ENCODE measurements at places on chromosomes 5 and 9.

DNA sequence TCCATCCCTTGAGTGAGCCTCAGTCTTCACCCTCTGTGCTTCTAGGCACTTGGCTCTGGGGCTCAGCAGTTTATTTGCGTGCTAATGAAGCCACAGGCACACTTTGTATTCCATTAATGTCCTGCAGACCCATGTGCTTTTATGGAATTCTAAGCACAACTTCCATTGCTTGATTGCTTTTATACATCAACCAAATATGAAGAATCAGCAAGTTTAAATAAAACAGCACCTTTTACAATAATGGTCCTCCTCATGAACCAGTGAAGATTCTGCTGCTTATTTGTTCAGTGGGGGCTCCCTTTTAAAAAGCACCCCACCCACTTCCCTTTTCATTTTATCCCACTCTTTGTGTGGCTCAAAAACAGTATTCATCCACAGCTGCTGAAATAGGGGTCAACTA is 60.2 kb downstream of the DCP2 start:
- no peak for DNase-seq

- no peak for DNase-seq
Observed at GRCh38 chr5:170393235-170393634, 4.1 kb upstream of the KCNMB1 start.

DNA sequence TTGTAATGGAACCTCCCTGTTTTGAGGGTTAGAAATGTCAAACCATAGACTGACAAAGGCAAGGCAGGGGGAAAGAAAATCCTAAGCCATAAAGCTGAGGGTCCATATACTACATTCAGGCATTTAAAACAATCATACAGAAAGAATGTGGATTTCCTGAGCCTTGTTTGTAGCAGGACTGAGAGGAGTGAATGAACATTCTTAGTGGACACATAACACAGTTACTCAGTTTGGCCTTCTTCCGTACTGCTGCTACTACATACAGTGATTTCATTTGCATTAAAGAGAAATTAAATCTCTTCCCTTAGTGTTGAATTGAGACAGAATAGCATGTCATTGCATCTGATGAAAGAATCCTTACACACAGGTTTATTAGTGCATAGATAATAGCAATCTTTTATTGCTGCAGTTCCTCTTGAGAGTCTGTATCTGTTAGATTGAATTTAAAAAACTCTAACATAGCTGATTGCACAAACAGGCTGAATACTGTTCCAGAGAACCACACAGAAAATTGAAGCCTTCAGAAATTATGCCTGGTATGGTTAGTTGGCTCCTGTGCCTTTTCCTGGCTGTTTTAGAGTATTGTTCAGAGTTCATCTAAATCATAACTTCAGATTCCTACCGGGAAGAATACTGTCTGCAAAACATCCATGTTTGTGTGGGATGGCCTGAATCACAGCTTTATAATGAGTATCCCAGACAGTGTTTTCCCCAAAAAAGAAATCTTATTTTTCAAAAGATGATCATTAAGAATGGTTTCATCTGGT is 2.0 kb upstream of the MTX3 start:
- no peak for DNase-seq

DNA sequence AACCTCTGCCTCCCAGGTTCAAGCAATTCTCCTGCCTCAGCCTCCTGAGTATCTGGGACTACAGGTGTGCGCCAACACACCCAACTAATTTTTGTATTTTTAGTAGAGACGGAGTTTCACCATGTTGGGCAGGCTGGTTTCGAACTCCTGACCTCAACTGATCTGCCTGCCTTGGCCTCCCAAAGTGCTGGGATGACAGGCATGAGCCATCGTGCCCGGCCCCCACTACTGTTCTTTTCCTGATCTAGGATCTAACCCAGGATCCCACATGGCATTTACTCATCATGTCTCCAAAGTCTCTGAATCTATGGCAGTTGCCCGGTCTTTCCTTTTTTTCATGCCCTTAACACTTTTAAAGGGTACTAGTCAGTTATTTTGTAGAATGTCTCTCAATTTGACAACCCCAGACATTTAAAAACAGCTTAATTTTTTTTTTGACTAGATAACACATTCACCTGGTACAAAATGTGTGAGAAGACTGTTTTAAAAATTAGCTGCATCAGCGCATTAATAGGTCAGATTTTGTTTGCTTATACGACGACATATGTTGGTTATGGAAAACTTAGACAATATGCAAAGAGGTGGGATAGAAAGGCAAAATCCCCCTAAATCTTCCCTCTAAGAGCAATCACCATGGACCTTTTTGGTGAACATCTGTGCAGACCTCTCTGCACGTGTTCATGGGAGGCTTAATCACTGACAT is 46.5 kb downstream of the STOM start:
- DNase-seq, result no peak

GRCh38 chr9:9091387-9091786 is 1291.8 kb upstream of the DMAC1 start:
- DNase-seq, result no peak

GRCh38 chr9:113012492-113012891 is 500 bp upstream of the ZNF883 start:
- DNase-seq, result no peak

DNA sequence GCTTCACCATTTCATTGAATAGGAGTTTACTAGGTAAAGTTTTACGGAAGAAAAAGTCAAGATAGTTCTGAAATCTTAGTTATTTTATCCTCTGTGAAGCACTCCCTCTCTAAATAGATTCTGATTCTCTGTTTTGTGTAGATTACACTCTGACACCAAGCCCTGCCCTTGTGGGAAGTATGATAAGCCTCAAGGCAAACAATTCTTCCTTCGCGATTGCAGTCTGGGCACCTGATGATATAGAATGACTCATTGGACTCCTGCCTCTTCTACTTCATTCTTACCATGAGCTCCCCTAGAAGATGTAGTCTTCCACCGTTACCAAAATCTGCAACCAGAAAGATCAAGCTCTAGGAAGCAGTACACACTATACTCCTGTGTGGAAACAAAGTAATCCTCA is 626.9 kb upstream of the PTGER4 start:
- DNase-seq, result no peak

- no peak for DNase-seq
Observed at GRCh38 chr5:137822984-137823383, 44.7 kb upstream of the MYOT start.

DNA sequence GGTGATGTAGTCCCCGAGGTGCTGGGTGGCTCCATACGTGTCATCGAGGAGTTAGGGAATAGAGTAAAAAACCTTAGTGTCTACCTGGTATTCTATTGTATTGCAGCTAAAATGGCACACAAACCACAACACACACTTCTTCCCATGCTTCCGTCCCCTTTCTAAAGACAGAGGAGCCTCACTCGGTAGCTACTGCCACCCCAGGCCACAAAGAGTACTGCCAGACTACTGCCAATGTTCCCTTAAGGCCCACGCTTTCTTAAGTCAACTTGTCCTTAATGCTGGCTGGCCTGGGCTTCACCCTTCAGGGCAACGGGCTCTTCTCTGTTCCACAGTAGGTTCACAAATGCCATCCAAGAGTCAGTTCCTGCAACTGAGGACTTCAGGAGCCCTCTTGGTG is 673.0 kb downstream of the ELAVL2 start:
- DNase-seq, result no peak

DNA sequence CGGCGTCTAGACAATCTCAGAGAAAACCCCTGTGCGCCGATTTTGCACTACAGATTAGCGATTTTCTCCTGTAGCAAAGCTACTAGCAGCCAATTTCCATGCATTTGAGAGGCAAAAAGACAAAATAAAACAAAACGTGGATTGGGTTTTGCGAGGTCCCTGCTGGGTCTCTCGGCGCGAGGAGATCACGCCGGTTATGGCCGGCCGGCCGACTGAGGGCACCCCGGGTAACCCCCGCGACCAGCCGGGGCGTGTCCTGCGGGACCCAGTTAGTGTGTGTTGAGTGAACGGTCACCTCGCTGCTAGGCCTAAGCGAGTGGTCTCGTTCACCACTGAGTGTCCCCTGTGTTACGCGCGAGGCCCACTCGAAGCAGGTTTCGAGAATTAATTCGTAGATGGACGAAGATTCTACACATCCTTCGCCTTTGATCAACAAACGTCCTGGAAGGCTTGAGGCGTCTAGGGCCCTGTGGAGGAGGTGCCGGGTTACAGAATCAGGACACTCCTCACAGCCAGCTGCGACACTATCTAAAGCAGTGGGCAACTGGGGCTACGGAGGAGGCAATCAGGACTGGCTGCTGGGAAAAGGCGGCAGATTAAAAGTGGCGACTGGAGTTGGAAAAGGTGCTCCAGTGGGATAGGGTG is 764 bp upstream of the VDAC1 start:
- DNase-seq, result no peak

DNA sequence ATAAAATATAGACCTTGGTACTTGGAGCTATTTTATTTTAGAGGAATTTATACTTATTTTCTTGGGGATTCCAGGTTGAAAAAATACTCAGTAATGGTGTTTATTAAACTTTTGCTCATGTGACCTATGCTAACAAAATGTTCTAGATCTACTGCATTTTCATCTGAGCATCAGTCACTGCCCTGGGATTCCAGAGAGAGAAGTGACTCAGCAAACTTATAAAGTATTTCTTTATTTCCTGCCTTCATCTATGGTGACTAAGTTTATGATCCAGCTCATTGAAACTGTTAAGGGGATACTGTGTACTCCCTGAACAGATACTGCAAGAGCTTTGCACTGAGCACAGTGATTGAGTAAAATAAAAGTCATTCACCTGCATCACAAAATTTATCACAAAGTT is 298.5 kb upstream of the CDH18 start:
- DNase-seq, result no peak

DNA sequence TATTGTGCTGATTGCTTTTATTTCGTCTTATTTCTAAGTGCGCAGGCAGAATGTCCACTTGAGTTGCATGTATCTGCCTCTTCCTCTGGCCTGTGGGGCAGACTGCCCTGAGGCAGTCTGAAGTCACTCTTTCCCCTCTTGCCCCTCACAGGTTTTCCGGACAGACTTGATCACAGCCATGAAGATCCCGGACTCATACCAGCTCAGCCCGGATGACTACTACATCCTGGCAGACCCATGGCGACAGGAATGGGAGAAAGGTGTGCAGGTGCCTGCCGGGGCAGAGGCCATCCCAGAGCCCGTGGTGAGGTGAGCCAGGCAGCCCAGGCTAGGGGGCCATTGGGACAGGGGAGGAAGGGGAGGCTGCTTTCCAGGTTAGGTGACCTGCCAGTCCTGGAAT is 26.4 kb downstream of the JADE2 start:
- no peak for DNase-seq

DNA sequence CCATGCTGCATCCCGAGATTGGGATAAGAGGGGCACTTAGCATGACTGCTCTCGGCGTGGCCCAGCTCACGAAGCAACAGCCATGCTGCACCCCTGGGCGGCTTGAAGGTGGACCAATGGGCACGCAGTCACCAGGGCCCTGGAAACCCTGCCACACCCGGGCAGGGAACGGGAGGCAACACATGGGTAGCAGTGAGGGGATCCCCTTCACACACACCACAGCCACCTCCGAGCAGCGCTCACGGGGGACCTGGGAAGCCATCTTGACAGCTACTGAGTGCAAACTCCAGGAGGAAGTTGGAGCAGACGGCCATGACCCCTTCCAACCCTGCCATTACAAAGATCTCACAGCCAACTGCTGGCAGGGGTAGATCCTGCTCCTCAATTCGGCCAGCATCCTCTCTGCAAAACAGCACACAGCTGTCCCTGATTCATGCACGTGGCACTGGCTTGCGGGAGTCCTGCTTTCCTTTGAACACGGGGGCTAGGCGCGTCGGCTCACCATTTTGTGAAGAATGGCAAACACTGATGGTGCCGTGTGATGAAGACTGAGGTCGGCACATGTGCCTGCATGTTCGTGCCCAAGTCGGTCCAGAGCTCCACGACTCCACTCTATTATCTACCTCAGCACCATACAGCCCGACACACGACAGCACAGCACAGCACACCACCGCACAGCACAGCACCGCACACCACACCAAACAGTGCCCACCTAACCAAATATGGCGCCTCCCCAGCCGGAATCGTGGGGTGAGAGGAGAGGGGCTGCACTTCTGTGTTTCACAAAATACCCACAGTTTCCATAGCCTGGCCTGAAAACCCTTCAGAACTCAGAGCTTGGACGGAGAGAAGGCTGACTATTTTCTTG is 5.0 kb downstream of the UBAC1 start:
- no peak for DNase-seq

GRCh38 chr9:94945197-94946144 is 219.0 kb downstream of the AOPEP start:
- no peak for DNase-seq

GRCh38 chr5:169147534-169147933 is 153.4 kb downstream of the SLIT3 start:
- no peak for DNase-seq

- DNase-seq, result no peak
Observed at GRCh38 chr5:15852949-15853348, 326.6 kb downstream of the MARCHF11 start.

GRCh38 chr5:9233712-9234111 is 312.2 kb downstream of the SEMA5A start:
- no peak for DNase-seq

- DNase-seq, result no peak
Observed at GRCh38 chr5:39080597-39081204, 6.5 kb upstream of the RICTOR start.

- DNase-seq, result no peak
Observed at GRCh38 chr9:92564504-92564903, 28.7 kb upstream of the ECM2 start.

GRCh38 chr9:17017931-17018491 is 116.8 kb upstream of the CNTLN start:
- DNase-seq, result no peak

- no peak for DNase-seq
Observed at GRCh38 chr5:96961053-96961452, 25.2 kb downstream of the LNPEP start.

DNA sequence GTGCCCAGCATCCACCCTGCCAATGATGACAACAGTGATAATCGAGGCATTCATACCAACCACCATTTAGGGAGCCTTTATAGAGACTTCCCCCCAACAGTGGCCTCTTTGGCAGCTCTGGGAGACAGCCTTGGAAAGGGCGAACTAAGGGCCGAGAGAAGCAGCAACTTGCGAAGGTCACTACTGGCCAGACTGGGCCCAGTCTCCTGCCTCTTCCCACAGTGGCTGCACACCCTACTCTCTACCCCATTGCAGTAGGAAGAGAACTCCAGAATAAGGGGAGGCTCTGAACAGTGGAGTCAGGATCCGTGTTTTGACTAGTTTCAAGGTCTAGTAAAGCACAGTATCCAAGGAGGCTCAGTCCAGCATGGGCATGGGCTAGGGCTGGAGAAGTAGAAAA is 5.3 kb downstream of the LHX6 start:
- DNase-seq, result no peak

GRCh38 chr5:177524941-177525655 is 8.3 kb upstream of the DDX41 start:
- no peak for DNase-seq

DNA sequence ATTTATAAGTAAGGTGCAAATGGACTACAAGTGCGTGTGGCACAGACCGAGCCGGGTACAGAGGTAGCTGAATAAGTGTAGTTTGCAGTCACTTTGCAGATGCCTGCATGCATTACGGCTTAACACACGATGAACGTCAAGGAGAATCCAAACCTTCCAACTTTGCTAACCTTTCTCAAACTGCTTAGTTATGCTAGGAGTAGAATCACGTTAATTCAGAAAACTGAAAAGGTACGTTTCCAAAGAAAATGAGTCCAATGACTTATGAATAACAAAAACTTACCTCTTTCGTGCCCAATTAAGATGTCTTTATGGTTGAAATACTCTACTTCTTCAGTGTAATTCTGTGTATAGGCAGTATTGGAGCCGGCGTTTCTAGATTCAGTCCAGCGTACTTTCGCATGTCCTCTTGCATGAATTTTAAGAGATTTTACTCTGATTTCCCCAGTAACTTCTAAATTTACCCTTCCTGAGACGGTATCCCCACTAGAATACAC is 539 bp downstream of the ARRDC3 start:
- DNase-seq, result no peak
